Stimulated activated naive CD8-positive, alpha-beta T cell treated with anti-CD3 and anti-CD28 coated beads, Interleukin-15, Interleukin-2, amounts not matched to agents 100 U/mL and 50 U/mL, for 24 hours (primary cell): ENCODE measurements at places on chromosomes 7 and 10.

- DNase-seq, result no peak
Measured at GRCh38 chr7:35908331-35909216, 107.7 kb downstream of the SEPTIN7 start.

- no peak for DNase-seq
Measured at GRCh38 chr10:103627893-103628292, 134.4 kb downstream of the NEURL1 start.

DNA sequence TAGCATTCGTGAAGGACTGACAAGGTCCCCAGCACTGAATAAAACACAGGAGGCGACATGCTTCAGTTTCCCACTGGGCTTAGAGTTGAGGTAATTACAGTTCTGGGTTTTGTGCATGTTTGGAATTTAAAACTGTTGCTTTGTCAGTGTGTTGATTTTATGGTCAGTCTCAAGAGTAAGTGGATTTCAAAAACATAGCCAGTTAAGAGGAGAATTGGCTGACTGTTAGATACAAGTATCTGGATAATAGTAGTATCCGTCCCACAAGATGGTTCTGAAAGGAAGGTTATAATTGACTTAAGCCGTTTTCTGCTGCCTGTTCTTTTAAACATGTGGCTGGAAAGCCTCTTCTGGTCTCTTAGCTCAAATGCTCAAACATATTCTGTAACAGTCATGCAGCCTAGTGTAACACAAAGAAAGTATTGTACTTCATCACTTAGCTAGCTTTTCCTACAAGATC is 170.9 kb downstream of the POLR1F start:
- no peak for DNase-seq

GRCh38 chr10:131071721-131072120 is 239.8 kb downstream of the TCERG1L start:
- DNase-seq, result no peak

- DNase-seq, result no peak
Measured at GRCh38 chr10:32153931-32154330, 97.7 kb upstream of the KIF5B start.

GRCh38 chr7:127056202-127056601 is 196.5 kb downstream of the GRM8 start:
- DNase-seq, result no peak

DNA sequence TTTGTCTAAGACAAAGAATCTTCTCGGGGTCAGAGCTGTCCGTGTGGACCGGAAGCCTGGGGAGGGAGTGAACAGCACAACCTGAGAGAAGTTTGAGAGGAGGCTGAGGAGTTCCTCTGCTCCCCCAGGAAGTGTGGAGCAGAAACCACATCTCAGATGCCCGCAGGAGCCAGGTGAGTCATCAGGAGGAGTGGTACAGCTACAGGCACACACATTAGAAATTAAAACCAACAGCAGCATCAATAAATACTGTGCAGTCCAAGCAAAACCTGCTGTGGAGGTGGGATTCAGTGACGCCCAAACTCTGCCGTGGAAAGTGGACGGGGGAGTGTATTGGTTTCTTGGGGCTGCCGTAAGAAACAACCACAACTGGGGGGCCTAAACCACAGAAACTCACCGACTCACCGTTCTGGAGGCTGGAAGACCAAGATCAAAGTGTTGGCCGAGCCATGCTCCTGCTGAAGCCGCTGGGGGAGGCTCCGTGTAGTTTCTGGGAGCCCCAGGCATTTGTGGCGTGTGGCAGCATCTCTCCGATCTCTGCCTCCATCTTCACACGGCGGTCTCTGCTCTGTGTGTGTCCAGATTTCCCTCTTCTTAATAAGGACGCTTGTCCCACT is 31.2 kb upstream of the GARS1 start:
- DNase-seq, result no peak

DNA sequence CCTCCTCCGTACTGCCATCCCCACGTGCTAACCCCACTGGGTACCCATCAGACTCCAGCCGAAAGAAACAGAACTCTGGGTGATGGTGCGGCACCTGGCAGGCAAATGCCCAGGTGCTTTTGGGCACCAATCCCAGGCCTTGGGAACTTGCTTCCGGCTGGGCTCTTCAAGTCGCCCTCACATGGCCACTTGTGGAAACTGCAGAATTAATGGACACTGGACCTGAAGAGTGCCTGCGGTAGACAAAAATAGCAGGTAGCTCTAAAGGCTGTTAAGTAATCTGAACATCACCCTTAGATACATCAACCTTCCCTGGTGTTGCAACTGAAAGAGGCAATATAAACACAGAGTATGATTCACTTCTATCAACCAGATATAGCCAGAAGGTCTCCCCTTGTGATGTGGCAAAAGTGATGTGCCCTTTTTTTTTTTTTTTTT is 644.4 kb downstream of the GRM8 start:
- no peak for DNase-seq

- no peak for DNase-seq
Measured at GRCh38 chr10:69818676-69819239, 17.1 kb downstream of the COL13A1 start.

- no peak for DNase-seq
Measured at GRCh38 chr10:70722820-70723424, 50.6 kb downstream of the ADAMTS14 start.

- no peak for DNase-seq
Measured at GRCh38 chr7:50665403-50666123, 100.4 kb upstream of the DDC start.
